ENCODE measurements at places on chromosomes 5 and 9.

DNA sequence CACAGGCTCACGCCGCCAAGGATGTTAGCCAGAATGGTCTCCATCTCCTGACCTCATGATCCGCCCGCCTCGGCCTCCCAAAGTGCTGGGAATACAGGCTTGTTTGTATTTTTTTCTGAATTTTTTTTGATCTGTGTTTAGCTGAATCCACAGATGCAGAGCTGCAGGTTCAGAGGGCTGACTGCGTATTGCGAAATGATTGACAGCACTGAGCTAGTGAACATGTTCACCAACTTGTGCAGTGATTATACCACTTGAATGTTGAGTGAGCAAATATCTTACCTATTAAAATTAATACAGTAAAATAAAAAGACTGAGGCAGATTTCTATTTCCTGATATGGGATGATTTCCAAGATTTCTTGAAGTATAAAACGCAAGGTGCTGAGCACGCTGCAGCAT, 123.1 kb upstream of the PHYKPL start:
- no peak for DNase-seq

GRCh38 chr9:72913382-72914009, 39.4 kb downstream of the ALDH1A1 start:
- no peak for DNase-seq

GRCh38 chr9:122110100-122110833, 17.2 kb upstream of the TTLL11 start:
- DNase-seq = no peak

DNA sequence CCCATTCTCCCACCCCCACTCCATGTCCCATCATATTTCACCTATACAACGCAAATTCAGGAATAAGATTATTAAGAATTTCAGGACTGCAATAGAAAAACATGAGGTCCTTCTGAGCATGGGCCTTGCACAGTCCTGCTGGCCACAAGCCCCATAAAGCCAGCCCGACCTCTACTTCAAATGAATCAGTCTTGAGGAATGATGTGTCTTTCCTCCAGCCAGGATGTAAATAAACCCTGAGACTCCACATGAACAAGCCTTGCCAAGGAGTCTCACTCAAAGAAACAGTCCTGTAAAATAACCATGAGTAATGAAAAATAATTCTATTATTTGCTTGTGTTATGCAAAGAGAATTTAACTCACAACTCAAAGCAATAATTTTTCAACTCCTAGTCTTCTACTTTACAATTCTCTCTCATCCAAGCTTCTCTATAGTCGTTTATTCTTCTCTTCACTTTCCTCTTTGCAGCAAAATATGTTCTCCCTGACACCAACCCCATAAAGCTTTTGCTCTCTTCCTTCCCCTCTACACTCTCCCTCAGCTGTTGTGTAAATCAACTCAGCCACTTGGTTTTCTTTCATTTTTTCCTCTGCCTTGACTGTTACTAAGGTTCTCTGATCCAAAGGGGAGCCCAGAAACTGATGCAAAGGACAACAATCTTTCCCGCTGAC, 140.1 kb upstream of the MOCS2 start:
- DNase-seq = no peak

- DNase-seq = no peak
Observed at GRCh38 chr9:86749894-86750255, 197.4 kb downstream of the GAS1 start.

DNA sequence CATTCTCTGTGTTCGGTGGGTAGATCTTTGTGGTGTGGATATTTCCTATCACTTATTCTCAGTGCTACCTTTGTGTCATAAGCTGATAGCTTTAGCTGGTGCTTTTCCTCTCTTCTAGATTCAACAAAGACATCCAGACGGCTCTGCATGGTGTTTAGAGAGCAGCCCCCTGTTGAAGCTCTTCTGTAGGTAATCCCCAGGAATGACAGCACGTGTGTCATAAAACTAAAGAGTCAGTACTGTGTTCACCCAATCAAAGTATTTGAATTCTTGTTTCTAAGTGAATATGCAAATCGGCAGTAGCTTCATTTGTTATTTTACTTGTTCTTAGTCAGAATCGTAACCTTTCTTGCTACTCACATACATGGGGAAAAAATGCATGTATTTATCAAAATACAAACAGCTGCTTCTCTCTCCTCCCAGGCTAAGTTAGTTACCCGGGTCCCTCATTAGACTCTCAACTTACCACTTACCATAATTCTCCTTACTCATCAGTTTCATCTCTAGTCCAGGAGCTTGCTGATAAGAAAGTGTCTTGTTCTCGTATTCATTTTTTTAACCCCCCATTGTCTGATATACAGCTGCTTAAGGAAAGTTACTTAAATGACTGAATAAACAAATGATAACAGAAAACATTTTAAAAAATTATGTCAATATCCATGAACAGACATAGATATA, 1696.0 kb upstream of the WWC1 start:
- no peak for DNase-seq

DNA sequence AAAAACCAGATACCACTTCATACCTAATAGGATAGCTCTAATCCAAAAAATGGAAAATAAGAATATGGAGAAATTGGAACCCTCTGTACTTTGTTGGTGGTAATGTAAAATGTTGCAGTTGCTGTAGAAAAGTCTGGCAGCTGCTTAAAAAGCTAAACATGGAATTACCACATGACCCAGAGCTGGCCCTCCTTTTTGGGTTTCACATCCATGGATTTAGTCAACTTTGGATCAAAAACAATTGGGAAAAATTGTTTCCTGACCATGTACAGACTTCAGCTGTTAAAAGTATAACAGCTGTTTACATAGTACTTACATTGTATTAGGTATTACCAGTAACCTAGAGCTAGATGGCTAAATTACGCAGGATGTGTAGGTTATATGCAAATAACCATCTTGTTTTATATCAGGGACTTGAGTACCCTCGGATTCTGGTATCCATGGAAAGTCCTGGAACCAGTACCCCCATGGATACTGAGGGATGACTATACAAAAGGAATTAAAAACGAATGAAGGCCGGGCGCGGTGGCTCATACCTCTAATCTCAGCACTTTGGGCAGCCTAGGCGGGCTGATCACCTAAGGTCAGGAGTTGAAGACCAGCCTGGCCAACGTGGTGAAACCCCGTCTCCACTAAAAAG, 15.8 kb downstream of the DNAJA1 start:
- DNase-seq = no peak
